ENCODE measurements at places on chromosomes 7 and 10.

GRCh38 chr7:99393355-99394187, 14.8 kb downstream of the PDAP1 start:
- no peak for DNase-seq

DNA sequence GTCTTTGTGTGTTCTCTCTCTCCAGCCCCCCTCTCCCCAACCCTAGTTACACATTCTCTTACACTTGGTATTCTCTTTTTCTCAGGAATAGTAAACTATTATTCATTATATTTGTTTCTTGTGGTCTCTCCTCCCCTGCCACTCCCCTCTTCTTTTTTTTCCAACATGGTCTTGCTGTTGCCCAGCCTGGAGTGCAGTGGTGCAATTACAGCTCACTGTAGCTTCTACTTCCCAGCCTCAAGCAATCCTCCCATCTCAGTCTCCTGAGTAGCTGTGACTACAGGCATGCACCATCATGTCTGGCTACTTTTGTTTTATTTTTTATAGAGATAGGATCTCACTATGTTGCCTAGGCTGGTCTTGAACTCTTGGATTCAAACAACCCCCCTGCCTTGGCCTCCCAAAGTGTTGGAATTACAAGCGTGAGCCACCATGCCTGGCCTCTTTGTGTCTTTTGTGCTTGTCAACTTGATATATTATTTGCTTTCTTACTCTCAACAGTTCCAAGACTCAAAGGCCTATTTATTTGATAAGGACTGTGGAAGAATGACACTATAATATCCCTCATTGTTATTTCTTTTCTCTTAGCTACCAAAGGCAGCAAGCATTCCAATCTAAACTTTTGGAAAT, 66.9 kb downstream of the MLLT10 start:
- DNase-seq: no peak

DNA sequence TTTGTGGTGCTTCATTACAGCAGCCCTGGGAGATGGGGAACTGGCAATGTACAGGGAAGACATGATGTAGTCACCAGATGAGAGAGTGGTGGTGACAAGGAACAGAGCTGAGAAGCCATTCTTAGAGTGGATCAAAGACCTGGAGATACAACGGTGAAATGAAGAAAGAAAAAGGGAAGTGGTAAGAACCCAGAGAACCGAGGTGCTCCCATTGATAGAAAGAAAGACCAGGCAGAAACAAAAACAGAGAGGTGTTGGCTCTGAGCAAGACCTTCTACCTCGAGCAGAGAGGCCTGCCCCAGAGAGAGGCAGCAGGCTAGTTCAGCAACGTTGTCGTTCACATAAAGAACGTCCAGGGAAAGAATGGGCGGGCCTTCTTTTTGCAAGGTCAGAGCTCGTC, 186.7 kb downstream of the ADAM12 start:
- DNase-seq: no peak

- DNase-seq: no peak
These were observed 138.0 kb downstream of the PTPN20 start for GRCh38 chr10:47049056-47049851.

- no peak for DNase-seq
These were observed 50.0 kb upstream of the EMX2 start for GRCh38 chr10:117492504-117492903.

GRCh38 chr7:133646472-133647315, 393.8 kb downstream of the EXOC4 start:
- DNase-seq: peak; percentile 51

GRCh38 chr7:118175740-118176139, 8.2 kb upstream of the LSM8 start:
- DNase-seq: no peak

DNA sequence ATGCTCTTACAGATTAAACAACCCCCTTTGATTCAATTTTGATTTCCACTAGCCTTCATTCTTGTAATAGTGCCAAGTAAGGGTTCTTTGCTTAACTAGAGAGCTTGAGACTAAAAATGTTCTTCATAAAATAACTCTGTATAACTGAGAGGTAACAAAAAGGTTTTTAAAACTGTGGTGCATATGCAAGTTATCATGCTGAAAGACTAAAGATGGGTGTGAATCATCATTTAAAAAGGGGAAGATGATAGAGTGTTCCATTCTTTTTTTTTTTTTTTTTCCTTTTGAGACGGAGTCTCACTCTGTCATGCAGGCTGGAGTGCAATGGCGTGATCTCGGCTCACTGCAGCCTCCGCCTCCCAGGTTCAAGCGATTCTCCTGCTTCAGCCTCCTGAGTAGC, 11.1 kb downstream of the MDFIC start:
- DNase-seq: peak; percentile 67

- DNase-seq: peak; percentile 96
These were observed 9.1 kb upstream of the ASIC3 start for GRCh38 chr7:151038951-151039849.

GRCh38 chr10:78576276-78576675, 492.5 kb upstream of the ZMIZ1 start:
- DNase-seq: peak; percentile 47

- DNase-seq: no peak
These were observed 105.5 kb downstream of the BICC1 start for GRCh38 chr10:58618158-58618676.

DNA sequence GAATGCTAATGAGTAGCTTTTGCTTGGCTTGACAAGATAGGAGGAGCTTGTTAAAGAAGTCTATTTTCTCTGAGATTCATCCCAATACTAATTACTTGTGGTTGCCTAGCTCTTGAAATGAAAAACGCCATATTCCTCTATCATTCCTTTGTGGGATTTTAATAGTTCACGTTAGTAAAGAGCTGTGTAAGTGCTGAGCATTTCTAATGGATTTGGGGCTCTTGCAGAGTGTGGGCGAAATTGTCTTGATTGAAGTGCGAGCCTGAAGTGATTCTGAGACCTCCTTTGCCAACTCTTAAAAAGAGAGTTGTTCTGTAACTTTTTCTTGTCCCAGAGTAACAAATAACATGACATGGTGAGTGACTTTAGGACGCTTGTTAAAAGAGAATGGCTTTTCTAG, 45.2 kb downstream of the EXOC4 start:
- no peak for DNase-seq

GRCh38 chr7:149870701-149871483, 2.9 kb upstream of the ATP6V0E2 start:
- DNase-seq: no peak

DNA sequence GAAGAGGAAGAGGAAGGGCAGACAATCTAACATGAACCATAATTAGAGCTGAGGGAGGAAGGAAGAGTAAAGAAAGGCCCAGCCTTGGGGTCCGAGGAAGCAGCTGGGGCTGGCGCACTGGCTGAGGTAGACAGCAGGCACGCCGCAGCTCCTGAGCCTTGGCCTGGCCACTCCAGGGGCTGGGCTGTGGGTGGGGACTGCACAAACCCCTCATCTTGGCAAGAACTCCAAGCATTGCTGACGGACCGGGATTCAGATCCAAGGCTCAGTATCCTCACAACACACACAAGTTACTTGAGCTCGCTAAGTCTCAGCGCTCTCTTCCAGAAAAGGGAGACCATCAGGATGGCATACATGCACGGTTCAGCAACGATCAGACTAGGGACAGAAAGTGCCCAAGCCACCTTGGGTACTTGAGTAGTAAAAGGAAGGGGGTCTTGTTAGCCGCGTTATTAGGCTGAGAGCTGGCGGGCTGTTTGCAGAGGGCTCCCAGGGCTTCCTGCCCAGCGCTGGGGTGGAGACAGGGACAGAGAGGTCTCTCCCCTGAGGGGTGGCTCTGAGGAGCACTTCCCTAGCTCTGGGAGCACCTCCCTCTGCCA, 4.5 kb downstream of the TNS3 start:
- peak; percentile 54 for DNase-seq

DNA sequence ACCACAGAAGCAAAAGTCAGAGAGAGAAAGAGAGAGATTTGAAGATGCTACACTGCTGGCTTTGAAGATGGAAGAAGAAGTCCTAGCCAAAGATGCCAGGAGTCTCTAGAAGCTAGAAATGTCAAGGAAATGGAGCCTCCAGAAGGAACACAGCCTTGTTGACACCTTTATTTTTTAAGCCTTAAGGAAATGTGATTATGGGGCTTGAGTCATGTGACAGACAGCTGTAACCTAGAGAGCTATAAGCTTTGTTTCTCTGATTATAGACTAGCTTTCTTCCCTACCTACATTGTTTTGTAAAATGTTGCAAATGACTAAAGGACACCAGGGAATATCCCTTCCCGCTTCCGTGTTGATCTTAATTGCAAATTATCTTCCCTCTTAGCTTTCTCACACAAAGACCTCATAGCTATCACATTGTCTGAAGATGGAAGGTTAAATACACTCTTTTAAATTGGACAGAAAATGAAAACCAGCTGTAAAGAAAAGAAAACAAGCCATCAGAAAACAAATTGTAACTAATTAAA, 199.9 kb downstream of the ARHGAP12 start:
- no peak for DNase-seq

GRCh38 chr7:117963264-117964197, 90.3 kb upstream of the CTTNBP2 start:
- DNase-seq: no peak

DNA sequence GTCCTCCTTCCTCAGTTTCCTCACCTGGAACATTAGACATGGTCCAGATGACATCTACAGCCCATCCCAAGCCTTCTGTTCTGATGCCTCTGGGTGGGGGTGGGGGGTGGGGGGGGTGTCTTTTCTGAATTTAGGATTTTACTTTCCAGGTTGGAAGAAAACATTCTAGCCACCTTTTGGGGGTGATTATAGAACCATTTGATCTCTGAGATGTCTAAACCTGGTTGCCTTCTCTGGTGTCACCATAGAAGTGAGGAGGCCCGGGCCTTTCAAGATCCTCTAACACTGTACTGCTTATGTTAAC, 411.0 kb upstream of the ZMIZ1 start:
- DNase-seq: no peak

DNA sequence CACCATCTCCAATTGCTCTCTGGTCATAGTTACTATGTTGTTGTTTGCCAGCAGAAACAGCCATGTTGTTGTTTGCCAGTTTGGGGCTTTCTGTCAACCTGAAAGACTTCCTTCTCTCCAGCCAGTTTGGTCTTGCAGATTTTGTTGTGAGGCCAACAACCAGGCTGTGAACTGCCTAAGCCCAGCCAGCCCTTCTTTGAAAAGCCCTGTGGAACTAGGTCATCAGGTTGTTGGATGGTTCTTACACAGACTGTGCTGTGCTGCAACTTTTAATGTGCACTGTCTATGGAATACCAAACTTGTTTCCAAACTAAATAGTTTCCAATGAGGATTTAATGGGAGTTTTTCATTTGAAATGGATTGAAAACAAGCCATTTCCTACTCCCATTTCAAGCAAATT, 592.7 kb upstream of the GALNT17 start:
- no peak for DNase-seq

DNA sequence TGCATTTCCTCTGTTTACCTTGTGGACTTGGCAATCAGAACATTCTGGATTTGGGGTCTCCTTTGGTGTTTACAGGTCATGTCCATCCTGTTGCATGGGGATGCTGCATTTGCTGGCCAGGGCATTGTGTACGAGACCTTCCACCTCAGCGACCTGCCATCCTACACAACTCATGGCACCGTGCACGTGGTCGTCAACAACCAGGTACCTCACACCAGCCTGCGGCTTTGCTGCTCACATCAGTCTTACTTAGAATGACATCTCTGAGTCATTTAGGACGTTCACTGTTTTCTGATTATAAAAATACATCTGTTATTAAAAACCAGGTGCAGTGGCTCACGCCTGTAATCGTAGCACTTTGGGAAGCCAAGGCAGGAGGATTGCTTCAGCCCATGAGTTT, 67.0 kb upstream of the ZMIZ2 start:
- DNase-seq: no peak

DNA sequence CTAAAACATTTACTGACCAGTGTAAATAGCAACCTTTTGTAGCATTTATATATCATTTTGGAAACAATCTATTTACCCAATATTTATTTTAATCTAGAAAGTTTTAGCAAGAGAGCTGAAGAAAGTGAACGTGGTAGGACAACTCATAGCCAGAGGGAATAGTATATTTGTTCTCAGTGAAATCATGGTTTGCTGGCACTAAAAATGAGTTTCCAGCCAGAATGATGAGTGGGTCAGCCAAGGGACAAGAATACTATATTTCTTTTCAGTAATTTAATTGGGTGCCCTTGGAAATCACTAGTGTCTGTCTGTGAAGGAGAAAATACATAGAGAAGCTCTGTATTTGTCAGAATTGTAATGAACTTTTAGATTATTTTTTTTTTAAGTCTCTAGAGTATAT, 74.9 kb downstream of the MINPP1 start:
- DNase-seq: no peak

DNA sequence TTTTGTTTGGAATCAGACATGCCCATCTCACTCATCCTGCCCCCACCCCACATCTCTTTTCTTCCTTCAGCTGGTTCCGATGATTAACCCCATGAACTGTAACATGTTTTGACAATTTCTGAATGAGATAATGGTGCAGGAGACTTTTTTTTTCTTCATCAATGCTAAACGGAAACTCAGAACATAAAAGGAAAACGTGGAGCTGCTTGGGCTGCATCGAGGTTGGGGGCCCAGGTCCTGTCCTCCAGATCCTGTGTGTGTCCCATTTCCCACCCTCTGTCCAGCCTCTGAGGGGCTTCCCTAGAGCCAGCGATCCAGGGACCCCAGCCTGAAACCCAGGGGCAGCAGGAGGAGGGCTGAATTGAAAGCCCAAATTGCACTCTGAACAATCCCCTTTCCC, 263.8 kb upstream of the GRB10 start:
- DNase-seq: no peak

DNA sequence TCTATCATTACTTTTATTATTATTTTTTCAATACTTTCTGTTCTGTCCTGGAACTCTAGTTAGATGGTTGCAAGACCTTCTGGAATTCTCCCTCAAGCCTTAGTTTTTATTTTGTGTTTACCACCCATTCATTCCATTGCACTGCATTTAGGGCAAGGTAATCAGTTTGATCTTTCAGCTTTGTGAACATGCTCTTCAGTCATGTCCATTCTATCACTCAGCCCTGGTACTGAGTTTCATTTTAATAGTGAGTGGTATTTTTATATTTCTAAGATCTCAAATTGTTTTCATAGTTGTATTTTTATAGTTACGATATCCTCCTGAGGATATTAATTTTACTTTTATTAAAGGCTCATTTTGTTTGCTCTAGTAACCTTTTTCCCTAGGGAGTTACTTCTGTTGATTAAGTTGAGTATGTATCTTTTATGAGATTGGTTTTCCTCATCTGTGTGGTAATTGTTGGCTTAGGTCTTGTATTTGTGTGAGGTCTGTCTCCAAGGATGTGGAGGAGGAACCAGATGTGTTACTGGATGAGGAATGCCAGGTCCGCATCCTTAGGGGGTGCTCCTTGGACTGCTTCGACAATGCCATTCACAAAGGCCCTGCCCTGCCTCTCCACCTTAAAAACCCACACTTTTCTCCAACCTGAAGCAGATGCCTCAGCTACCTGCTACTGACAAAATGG, 46.7 kb upstream of the RAB18 start:
- DNase-seq: no peak

- no peak for DNase-seq
These were observed 505.5 kb downstream of the SDK1 start for GRCh38 chr7:3806516-3806915.

- peak; percentile 59 for DNase-seq
These were observed 254.6 kb downstream of the PTEN start for GRCh38 chr10:88117869-88118632.

GRCh38 chr10:133481086-133481643, 27.4 kb downstream of the SCART1 start:
- no peak for DNase-seq
